Stimulated activated CD4-positive, alpha-beta T cell treated with anti-CD3 and anti-CD28 coated beads, Interleukin-4, amount 100 ng/mL, for 1 hour (primary cell): ENCODE measurements at places on chromosomes 13 and 19.
A peak's percentile ranks its signal among the peaks of the same experiment; 100 is the strongest.

DNA sequence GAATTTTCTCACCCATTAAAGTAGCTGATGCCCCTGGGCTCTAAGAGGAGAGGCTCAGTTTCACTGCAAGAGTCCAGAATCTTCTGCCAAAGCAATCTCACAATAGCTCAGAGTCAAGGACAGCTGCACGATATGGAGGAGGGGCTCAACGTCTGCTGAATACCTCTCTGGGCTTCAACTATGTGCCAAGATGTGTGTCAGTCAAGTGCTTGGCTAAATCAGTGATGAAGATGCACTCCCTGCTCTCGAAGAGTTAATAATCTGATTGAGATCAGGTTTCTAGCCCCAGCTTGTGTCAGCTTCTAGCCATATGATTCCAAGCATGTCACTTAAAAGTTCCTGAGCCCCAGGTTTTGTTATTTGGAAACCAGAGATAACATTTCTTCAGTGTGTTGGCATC, 46.8 kb downstream of the KLF12 start:
- no peak for DNase-seq

DNA sequence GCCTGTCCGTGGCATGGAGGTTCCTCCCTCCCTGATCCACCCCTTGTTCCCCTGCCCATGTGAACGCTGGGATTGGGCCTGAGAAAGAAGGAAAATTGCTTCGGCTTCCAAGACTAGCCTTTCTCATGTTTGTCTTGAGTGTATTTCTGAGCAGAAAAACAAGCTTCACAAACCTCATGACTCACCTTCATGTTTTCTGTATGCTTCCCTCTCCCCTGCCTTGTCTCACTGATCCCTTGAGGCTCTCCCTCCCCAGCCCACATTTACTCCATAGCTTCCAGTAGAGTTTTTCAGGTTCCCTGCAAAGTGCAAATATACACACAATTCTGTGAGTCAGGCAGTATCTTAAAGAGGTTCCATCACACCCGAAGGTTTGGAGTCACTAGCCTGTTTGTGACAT, 572.4 kb downstream of the UQCRFS1 start:
- DNase-seq: no peak

DNA sequence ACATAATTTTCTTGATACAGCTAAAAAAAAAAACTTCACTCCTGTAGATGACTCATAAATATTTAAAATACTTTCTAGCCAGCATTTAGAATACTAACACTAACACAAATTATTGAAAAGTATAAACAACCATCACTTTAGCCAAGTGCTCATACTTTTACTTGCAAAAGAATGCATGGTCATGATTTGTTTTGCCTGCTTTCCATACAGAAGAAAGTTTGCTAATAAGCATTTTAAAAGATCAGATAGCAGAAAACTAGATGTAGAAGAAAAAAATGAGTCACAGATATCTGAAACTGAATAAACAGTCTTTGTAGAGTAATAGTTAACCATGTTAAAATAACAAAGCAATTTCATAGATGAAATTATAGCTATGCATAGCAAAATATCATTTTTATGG, 2280.4 kb upstream of the PCDH20 start:
- DNase-seq: no peak

- DNase-seq: peak; percentile 35
These were observed 77.8 kb downstream of the INSR start for GRCh38 chr19:7216373-7216902.

DNA sequence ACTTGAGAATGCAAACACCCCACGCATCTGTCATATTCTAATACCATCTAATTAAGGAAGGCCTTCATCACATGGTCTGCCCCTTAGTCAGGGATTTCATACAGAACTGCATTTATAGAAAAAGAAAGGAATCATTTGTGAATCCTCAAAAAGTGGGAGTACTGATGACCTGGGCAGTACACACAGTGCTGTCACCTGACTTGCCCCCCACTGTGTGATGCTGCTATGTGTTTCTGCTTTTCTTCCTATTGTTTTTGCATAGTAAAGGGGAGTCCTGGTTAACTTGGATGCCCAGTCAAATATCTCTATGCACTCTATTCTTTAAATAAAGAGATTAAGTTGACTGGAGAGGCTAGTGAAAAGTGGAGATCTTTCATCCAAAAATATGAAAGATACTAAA, 1921.2 kb upstream of the PRR20A start:
- no peak for DNase-seq

DNA sequence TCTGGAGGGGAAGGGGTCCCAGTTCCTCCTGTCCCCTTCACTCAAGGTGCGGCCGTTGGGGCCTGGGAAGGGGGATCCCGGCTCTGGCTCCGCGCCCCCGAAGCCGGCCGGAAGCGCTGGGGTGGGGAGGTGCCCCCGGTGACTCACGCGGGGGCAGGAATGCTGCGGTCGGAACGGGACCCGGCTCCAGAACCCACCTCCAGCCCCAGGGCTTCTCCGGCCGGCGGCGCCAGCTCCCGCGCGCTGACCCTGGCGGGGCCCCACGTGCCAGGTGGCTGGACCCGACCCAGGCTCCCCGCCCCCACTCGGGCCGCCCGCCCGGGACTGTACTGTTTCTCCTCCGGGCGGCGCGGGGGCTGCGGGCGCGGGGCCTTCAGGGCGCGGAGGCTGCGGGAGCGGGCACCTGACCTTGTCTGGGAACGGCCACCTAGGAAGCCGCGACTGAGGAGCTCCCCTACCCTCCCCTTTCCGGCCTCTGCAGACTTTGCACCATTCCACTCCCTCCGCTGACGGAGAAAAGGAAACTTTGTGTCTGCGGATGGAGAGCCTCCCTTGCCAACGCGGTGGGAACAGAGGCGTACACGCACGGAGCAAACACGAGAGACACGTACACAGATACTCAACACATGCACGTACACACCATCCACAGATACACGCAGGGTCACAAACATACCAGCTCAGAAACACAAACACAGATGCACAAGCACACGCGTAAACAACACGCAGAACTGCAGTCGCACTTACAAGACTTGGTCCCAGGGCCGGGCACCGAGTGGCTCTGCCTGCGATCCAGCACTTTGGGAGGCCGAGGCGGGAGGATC, 7.2 kb downstream of the AXL start:
- DNase-seq: peak; percentile 51

DNA sequence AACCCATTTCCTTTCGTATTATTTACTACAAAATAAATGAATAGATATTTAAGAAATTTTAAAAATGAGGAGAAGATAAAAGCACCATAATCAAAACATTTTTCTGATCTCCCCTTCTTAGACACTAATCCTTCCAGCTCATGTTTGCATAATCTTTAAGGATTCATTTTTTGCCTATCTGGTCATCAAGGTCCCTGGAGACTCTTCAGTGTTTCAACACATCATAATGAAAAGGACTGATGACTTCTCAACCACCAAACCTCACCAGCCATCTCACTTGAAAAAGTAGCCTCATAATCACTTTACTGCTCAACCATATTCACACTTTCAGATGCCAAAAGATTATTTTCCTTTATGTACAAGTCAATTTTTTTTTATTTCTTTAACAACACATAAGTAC, 80.1 kb downstream of the DCLK1 start:
- no peak for DNase-seq

GRCh38 chr19:41528106-41528505, 47.9 kb upstream of the CEACAM21 start:
- no peak for DNase-seq

DNA sequence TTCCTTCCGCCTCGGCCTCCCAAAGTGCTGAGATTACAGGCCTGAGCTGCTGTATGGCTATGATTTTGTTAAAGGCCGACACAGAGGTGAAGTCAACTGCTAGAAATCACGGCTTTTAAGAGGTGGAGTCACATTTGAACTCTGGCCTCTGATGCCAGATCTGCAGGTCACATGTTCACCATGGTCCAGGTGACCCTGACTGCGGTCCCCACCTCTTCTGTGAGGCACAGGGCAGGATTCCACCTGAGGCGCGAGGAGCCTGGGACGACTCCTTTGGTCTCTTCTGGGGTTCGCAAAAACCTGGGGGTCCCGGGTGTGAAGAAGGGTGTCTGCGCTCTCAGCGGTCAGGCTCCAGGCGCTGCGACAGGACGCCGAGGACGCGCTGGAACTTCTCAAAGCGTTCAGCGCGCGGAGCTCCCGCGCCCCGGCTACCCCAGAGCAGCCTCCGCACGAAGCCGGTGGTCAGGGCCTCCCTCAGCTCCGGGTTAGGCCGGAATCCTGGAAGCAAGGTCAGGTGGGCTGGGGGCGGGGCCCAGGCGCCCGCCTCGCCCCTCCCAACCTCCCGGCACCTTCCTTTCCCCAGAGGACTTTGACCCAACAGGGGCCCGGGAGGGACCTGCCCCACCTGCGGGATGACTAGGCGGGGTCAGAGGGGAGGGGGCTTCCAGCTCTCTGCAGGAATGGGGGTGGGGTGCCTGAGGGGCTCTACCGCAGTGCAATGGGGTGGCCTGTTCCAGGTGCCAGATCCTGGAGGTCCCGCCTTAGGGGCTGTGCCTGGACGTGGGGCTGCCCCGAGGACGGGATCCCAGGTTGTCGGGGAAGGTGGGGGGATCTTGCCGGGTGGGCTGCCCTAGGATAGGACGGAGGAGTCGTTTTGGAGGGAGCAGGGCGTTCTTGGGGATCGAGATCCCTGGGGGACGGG, 13.0 kb downstream of the TRIP10 start:
- DNase-seq: no peak

DNA sequence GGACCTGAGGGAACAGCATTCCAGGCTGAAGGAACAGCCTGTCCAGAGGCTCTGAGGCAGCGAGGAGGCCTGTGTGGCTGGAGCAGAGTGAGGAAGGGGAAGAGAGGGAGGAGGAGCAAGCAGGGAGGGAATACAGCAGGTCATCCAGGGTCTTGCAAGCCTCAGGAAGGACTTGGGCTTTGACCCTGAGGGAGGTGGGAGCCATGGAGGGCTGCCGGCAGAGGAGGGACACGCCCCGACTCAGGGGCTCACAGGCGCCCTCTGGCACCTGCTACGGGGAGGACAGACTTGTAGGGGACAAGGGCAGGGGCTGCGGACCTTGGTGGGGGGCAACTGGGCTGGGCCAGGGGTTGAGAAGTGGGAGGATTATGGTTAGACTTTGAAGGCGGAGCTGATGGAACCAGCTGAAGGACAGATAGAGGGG, 4.7 kb downstream of the TINCR start:
- no peak for DNase-seq

DNA sequence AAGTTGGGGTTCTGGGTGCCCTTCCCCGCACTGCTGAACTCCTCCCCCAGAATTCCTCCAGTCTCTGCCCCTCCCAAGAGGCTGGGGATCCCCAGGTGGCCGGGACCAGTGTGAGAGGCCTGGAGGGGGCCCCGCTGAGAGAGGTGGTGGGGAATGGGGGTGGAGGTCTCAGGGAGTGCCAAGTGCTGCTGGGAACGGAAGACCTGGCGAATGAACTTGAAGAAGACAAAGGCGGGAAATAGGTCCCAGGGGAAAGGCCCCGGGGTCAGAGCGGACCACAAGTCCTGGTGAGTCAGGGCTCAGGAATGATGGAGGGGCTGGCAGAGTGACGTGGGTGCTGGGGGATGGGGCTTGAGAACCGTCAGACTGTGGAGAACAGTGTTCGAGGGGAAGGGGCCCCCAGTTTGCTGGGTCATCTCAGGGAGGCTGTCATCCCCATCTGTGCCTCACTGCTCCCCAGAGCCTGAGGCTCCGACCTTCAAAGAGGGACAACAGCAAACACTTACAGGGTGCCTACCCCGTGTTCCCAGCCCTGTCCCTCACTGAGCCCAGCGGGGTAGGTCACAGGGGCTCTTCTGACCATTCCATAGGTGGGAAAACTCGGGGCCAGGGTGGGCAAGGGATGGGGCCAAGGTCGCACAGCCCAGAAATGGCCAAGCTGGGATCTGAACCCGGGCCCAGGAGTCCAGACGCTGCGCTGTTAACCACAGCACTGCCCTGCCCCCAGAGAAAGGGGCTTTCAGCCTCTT, 16.0 kb upstream of the SEMA6B start:
- DNase-seq: no peak

DNA sequence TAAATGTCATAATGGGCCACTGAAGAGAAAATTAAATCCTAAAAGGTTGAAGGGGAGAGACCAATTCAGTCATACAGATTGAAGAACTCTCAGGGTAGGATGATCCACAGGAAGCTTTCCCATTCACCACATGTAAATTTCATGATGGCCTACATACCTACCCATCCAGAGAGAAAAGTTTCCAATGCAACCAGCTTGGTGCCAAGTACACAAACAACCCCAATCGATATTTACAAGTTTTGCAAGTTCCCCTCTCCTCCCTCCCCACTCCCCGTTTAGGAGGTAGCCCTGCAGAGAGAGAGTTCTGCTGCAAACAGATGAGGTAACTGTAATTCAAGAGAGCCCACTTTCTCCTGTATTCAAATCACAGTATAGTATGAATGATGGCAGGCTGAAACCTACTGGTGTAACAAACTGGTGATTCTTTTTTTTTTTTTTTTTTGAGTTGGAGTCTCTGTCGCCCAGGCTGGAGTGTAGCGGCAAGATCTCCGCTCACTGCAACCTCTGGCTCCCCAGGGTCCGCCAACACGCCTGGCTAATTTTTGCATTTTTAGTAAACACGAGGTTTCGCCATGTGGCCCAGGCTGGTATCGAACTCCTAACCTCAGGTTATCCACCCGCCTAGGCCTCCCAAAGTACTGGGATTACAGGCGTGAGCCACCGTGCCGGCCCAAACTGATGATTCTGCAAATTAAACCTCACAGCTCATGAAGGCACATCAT, 14.4 kb downstream of the FOXO1 start:
- DNase-seq: no peak

DNA sequence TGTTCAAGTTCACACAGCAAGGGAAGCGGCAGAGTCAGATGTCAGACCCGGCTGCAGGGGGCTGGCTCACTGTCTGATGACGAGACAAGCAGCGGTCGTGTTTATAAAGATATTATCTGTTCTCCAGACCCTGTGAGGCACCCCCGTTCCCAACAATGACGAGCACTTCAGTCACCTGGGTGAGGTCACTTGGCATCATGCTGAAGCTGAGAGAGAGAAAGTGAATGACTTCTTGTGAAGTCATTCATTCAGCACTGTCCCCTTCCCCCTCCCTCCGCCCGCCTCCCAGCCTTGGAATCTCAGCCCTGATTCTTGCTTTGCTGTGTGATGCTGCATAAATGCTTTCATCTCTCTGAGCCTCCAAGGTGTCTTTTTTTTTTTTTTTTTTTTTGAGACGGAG, 4.9 kb upstream of the LYPD3 start:
- peak; percentile 50 for DNase-seq

DNA sequence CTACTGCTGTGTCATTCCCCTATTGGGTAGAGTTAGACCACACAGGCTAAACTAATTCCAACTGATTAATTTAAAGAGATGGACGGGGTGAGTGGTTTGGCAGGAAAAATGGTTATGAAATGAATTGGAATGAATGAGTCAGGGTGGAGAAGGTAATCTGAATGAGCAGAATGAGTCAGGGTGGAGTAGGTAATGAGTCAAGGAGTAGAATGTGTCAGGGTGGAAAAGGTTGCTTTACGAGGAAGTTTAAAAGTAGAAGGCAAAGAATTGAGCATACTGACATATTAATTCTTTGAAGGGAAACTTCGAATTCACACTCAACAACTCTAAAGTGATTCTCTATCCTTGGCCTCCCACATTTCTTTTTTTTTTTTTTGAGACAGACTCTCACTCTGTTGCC, 12.7 kb upstream of the ZNF121 start:
- no peak for DNase-seq
